Caco-2 (cell line): ENCODE measurements at places on chromosomes 4 and X.

- no peak for DNase-seq
- no peaks in the 10 kb centered on the region for H3K4me1 ChIP-seq
- H3K27ac ChIP-seq = no peak overlapping the region
- no peaks in the 10 kb centered on the region for H3K27me3 ChIP-seq
- H3K4me3 ChIP-seq = no peak overlapping the region
Measured at GRCh38 chrX:8358302-8358701, 106.3 kb upstream of the VCX3B start.

DNA sequence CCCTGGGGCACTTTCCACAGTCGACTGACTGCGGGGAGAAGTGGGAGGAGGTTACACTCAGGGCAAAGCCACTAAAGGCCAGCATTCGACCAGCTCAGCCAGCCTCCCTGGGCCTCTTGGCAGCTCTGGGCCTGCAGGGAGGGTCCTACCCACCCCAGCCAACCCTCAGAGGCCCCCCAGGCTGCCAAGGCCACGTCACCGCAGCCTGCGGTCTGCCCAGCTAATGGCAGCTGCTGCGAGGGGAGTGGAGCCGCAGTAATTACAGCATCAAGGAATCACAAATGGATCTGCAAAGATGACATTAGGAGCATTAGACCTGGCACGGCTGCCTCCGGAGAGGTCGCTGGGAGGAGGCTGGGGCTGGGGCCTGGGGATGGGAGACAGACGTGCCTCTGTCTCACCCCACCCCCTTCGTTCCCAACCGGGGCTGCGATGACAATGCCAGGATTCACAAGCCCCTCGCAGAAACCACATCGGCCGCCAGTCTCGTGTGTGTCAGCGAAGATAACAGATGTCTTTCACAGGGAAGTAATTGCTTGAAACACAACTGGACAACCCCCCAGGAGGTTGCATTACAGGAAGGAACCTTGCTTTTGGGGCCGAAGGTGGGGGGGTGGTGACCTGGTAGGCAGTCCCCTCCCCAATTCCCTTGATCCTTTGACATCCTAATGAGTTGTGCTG is 367.6 kb downstream of the BCOR start:
- no peaks in the 10 kb centered on the region; the same call in 1 of the 2 replicates for H3K4me1 ChIP-seq
- no peak overlapping the region for H3K4me3 ChIP-seq
- H3K36me3 ChIP-seq = no peaks in the 10 kb centered on the region
- no peak overlapping the region for H3K27ac ChIP-seq
- no peak for DNase-seq

DNA sequence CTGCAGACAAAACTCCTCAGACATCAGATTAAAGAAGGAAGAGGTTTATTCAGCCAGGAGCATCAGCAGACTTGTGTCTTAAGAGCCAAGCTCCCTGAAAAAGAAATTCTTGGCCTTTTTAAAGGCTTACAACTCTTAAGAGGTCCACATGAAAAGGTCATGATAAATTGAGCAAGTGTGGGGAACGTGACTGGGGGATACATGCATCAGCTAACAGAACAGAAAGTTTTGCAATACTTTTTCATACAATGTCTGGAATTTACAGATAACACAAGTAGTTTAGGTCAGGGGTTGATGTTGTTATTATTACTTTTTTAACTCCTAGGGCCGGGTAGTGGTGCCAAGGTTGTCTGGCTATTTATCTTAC is 55.6 kb upstream of the RBMX start:
- no peaks in the 10 kb centered on the region for H3K27me3 ChIP-seq
- H3K4me1 ChIP-seq = no peaks in the 10 kb centered on the region
- no peak overlapping the region for H3K4me3 ChIP-seq
- no peak for DNase-seq
- no peaks in the 10 kb centered on the region for H3K36me3 ChIP-seq

- peak; percentile 45 for DNase-seq
- peaks cover 9% of the 10 kb centered on the region; the same call in 1 of the 2 replicates for H3K4me1 ChIP-seq
Measured at GRCh38 chr4:87353592-87353991, 30.9 kb upstream of the HSD17B13 start.

DNA sequence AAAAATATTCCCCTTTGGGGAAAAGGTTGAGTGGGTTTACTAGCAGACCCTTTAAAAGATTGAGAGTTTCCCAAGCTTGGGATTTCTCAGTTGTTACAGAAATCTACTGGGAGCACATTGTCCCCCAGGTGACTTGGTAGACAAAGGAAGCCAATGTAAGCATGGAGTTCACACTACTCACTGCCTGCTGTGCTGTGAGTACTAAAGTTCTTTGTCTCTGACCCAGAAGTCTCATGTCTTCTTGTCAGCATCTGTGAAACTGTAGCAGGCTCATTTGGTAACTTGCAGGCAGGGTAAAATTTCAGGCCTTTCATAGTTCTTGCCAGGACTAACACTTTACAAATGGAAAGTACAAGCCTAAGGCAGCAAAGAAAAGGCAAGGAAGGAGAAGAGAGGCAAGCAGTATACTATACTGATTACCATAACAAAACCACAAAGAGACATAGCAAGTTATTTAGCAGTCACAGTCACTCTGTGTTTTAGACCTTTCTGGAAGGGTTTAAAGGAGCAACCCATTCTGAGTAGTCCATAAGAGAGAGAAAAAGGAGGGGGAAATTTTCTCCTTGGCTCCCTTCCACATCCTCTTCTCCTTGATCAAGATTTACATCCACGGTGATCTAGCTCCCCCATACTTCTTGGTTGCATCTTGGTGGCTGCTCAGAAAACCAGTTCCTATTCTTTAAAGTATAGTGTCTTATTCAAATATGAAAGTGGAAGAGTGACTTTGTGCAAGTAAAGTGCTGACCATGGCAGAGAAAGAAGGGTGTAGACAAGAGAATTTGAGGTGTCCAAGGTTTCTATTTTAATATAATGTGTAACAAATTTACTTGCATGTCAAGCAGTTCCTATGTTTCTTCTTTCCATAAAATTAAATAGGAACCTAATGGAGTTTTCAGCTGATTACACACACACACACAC is 160.0 kb upstream of the PDE5A start:
- no peak for DNase-seq
- H3K27me3 ChIP-seq = no peaks in the 10 kb centered on the region

DNA sequence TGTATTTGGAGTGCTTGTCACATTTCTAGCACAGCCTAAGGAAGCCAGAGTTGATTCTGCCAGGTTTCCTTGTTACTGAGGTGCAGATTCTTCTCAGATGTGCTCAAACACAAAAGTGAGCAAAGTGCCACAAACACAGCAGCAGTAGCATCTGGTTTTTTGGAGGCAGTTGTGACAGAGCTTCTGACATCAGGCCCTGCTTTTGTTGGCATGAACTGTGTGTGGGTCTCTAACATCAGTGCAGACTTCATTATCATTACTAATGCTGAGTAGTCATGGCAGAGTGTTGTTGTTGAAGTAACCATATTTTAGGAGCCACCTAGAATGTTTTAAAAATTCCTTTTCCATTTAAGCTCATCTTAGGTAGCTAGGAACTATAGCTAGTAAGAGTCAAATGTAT is 656.6 kb downstream of the ANKRD50 start:
- no peaks in the 10 kb centered on the region for H3K27me3 ChIP-seq
- no peaks in the 10 kb centered on the region for H3K36me3 ChIP-seq
- H3K4me1 ChIP-seq = no peaks in the 10 kb centered on the region
- DNase-seq = no peak
- H3K4me3 ChIP-seq = no peak overlapping the region

DNA sequence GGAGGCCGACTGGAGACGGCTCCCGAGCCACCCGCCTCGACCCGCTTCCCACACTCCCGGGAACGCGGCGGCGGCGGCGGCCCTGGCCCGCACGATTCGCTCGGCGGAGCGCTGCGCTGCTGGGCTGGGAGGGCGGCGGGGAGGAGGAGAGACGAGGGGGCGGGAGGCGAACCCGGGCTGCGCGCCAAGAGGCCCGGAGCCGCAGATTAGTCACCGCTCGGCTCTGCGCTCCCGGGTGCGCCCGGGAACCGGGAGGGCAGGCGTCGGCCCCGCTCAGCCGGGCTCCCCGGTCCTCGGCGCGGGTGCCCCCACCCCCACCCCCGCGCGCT is 11.2 kb upstream of the BCOR start:
- peaks cover 2% of the 10 kb centered on the region; the same call in 1 of the 2 replicates for H3K4me1 ChIP-seq
- peak overlapping the region; percentile 66 for H3K4me3 ChIP-seq
- peak; percentile 61 for DNase-seq
- no peaks in the 10 kb centered on the region for H3K27me3 ChIP-seq

- no peak for DNase-seq
- H3K27me3 ChIP-seq = no peaks in the 10 kb centered on the region
- H3K36me3 ChIP-seq = peaks cover 1% of the 10 kb centered on the region
- H3K4me3 ChIP-seq = no peak overlapping the region
- no peak overlapping the region for H3K27ac ChIP-seq
Measured at GRCh38 chr4:773214-773613, 52.7 kb downstream of the CPLX1 start.

DNA sequence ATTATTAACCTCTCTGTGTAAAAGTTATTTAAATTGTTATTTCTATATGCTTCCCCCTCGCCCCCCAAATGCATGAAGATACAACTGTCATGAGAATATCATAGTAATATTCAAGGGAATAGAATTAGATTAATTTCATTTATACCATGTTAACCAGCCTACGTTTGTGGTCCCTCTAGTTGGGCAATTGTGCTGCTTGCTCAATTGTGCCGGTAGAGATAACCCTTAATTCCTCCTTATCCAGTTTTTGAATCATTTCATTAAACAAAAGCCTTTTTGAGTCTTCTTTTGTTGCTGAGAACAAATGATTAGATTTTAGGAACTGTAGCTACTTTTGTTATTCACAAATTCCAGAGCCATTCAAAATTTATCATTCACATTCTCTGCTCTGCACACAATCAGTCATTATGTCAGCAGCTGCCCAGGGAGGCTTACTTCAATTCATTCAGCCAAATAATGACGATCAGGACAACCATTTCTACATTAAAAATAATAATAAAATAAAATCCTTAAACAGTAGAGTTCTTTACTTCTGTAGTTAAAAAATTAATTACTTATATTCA is 98.1 kb downstream of the ADGRL3 start:
- H3K27me3 ChIP-seq = no peaks in the 10 kb centered on the region
- no peak for DNase-seq
- no peak overlapping the region for H3K27ac ChIP-seq
- no peaks in the 10 kb centered on the region for H3K36me3 ChIP-seq

DNA sequence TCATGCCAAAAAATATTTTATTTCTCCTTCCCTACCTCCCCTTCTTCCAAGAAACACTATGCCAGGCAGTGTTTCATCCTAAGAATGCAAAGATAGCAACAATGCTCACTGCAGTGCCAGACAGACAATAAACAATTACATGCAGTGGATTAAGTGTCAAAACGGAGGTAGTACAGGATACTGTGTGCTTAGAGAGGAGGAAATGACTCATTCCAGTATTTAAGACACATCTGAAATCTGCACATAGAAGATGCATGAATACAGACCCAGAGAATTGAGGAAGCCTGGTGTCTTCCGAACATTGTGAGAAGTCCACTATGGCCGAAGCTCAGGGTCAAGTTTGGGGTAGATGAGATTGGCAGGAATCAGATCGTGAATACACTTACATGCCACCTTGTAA is 326.4 kb downstream of the PPP3CA start:
- peaks cover 13% of the 10 kb centered on the region for H3K4me1 ChIP-seq
- no peak for DNase-seq
- no peak overlapping the region for H3K27ac ChIP-seq
- no peak overlapping the region for H3K4me3 ChIP-seq
- no peaks in the 10 kb centered on the region for H3K36me3 ChIP-seq

DNA sequence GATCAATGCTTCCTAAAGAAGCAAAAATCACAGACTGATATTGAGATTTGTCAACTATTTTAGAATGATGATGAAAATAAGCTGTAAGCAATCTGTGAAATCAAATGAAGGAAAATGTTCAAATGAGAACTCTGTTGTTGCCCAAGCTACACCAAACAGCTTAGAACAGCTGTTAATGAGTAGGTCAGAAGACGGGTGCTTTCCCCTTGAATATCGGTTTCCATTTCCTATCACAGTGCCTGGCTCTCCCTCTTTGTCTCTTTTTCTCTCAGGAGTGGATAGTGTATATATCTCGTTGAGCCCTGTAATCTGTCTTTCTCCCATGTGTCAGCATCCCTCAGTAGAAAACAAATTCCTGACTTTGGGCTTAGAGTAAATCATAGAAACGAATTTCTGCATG is 1592.9 kb upstream of the TENM3 start:
- no peak overlapping the region for H3K4me3 ChIP-seq
- no peak overlapping the region for H3K27ac ChIP-seq
- H3K27me3 ChIP-seq = no peaks in the 10 kb centered on the region
- no peaks in the 10 kb centered on the region for H3K36me3 ChIP-seq
- H3K4me1 ChIP-seq = no peaks in the 10 kb centered on the region
- DNase-seq = no peak

DNA sequence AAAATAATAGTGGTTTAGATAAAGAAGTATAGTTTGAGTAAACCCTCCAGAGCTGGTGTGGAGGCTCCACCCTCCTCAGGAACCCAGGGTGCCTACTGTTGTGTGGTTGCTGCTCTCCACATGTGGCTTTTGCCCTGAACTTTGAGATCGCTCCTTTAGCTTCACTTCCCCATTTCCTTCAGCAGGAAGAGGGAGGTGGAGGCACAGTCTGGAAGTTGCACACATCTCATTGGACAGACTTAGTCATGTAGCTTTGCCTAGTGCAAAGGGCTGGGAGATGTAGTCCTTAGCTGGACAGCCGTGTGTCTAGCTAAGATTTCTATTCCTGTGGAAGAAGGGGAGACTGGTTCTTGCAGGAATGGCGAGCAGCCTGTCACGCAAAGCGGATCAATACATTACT is 37.9 kb downstream of the RGS12 start:
- no peaks in the 10 kb centered on the region for H3K36me3 ChIP-seq
- no peaks in the 10 kb centered on the region for H3K27me3 ChIP-seq
- H3K4me3 ChIP-seq = no peak overlapping the region
- DNase-seq = no peak
- no peaks in the 10 kb centered on the region for H3K4me1 ChIP-seq
